Stimulated activated CD8-positive, alpha-beta memory T cell treated with anti-CD3 and anti-CD28 coated beads, Interleukin-15, amount 100 ng/mL, for 4 hours (primary cell): ENCODE measurements at places on chromosomes 12 and 14.

GRCh38 chr12:116033765-116034164, 243.7 kb downstream of the MED13L start:
- DNase-seq = no peak

DNA sequence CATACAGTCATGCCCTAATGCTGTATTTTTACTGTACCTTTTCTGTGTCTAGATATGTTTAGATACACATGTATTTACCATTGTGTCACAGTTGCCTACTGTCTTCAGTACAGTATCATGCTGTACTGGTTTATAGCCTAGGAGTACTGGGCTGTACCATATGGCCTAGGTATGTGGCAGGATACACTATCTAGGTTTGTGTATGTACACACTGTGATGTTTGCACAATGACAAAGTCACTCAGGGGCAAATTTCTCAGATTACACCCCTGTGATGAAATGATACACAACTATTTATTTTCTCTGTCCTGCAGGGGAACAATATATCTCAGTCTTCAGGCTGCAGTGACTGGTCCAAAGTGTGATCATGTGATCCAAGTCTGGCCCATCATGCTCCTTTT, 1076.1 kb downstream of the VRK1 start:
- no peak for DNase-seq

- DNase-seq = no peak
These were observed 172.2 kb downstream of the PRKD1 start for GRCh38 chr14:29755311-29756018.

DNA sequence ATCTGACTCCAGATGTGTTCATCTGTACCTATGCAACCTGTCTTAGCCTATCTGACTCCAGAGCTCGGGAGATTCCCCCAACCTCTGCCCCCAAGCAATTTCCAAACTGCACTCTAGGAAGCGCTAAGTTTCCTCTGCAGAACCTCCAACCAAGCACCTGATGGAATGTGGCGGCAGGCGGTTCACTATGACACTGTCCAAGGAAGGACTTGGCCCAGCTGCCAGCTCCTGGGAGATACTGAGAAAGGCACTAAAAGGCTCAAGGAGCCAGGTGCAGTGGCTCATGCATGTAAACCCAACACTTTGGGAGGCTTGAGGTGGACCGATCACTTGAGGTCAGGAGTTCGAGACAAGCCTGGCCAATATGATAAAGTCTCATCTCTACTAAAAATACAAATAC, 244.0 kb downstream of the BCL11B start:
- no peak for DNase-seq

- DNase-seq = no peak
These were observed 1422.3 kb downstream of the AACS start for GRCh38 chr12:126487431-126487980.

DNA sequence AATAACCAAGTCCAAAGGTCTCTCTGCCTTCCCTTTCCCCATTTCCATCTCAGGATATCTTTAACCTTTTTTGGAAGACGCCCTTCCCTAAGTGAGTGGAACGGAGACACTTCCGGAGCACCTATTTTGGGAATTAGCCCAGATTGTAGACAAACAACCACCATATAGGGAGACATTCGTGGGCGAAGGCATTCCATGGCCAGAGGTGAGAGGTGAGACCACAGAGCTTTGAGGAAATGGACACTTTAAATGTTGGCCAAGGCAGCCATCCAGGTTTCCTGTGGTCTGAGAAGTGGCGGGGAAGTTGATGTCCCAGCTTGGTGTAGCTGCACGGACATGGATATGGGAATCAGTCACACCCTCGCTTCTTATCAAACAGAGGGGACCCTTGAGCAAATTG, 69.4 kb upstream of the BDKRB2 start:
- no peak for DNase-seq

GRCh38 chr12:108571609-108572165, 9.3 kb downstream of the ISCU start:
- DNase-seq = no peak

DNA sequence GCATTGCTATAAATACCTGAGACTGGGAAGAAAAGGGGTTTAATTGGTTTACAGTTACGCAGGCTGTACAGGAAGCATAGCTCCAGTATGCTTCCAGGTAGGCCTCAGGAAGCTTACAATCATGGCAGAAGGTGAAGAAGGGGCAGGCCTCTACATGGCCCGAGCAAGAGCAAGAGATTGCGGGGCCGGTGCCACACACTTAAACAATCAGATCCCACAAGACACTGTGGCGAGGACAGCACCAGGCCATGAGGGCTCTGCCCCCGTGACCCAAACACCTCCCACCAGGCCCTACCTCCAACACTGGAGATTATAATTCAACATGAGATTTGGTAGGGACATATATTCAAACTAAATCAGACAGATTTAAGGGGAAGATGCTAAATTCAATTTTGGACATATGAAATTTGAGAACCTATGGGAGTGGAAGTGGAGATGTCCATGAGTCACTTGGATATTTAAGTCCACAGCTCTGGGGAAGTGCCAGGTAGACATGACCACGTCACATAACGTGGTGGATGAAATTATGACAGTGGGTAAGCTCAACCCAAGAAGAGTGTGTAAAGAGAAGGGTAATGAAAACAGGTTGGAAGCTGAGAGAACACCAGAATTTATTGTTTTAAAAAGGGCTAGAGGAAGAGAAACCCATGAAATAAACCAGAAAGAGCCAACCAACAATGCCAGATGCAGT, 1.5 kb upstream of the LTA4H start:
- DNase-seq = no peak

- DNase-seq = no peak
These were observed 19.4 kb upstream of the EIF5 start for GRCh38 chr14:103314496-103315277.

DNA sequence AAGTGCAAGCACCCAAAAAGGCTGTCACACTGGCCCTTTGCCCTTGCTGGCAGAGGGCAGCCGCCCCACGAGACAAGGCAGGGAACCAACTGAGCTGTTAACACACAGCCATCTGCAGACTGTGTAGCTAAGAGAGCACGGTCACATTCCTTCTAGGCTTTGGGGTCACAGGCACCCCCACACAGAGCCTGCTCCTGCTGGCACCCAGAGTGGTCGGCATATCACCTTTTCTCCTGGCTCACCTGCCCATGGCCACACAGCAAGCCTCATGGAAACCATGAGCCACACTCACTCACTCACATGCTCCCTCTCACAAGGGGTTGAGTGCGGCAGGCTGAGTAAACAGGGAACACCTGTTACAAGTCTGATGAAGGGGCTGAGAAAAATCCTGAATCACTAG, 214.5 kb downstream of the PCNX1 start:
- DNase-seq = no peak

DNA sequence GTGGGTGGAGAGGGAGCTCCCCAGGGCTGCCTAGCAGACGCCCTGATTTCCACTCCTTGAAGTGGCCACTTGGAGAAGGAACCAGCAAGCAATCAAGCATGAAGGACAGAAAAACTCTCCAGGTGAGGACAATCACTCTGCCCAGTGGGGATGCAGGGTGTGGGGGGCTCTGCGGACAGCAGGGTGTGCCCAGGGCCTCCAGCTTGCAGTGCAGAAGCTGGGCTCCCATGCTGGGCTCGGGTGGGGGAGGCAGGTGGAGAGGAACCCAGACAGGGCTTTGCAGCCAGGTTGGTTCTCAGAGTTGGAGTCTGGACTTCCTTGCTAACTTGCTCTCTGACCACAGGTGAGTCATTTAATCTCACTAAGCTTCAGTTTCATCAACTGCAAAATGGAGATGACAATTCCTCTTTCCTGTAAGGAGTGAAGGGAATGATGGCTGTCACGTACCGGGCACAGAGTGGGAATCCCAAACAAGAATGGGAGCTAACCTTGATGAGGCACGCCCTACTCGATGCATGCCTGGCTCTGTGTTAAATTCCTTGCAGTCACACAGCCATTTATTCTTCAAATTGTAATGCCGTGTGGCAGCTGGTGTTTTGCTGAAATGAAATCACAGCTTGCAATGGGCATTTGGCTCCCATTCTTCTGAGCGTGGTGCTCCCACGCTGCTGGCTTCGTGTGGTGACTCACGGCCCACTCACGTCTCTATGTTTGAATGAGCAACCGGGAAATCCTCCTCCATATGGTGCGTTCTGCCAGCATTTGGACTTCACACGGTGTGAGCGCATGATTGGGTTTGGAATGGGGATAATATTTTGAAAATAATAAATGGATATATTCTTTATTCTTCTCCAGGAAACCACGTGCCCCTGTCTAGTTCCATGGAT, 75.2 kb downstream of the PRIMA1 start:
- DNase-seq = no peak

DNA sequence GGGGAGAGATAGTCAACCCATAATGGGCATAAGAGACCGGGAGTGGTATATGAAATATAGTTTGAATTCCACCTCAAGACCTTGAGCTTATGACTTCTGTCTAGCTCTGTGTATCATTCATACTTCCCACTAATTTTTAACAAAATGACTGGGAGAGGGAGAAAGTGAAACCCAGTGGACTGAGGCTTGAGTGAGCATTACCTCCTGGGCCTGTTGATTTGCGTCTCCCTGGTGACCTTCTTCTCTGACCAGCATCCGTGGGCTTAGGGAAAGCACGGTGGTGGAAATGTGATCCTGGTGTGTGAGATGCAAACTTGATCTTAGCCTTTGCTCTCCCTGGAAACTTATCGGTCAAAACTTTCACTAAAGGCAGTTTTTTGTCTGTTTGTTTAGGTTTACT, 207.9 kb upstream of the BCL2L14 start:
- DNase-seq = no peak

GRCh38 chr14:95675486-95675885, 10.7 kb upstream of the TCL1B start:
- DNase-seq = no peak

DNA sequence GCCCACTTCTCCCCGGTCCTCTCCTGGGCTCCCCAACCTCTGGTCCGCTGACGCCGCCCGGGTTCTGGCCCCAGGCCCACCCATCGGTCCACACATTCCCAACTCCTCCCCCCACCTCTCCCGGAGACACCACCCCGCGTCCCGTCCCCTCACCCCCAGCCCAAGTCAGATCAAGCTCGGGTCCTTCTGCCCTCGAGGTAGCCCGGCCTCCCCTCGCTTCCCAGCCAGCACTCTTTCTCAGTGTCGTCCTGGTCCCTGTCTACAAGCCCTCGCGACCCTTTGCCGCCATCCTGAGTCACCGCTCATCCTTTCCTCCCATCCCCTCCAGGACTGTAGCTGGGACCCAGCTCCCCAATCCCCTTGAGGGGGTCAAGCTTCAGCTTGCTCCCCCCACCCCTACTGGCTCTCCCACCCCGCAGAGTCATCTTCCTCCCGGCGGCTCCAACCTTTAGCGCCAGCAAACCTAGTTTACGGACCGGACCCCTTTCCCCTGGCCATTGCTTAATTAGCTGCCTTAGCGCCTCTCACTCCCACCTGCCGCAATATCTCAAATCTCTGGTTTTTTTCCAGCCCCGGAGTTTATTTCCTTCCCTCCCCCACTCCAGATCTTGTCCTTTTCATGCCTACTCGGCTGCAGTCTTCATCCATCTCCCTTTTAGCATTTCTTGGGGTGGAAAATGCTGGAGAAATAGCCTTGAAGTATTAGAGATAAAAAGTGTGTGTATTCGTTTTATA, 1.1 kb downstream of the PPP4R4 start:
- no peak for DNase-seq

- DNase-seq = no peak
These were observed 34.3 kb downstream of the FGD6 start for GRCh38 chr12:95182868-95183415.

DNA sequence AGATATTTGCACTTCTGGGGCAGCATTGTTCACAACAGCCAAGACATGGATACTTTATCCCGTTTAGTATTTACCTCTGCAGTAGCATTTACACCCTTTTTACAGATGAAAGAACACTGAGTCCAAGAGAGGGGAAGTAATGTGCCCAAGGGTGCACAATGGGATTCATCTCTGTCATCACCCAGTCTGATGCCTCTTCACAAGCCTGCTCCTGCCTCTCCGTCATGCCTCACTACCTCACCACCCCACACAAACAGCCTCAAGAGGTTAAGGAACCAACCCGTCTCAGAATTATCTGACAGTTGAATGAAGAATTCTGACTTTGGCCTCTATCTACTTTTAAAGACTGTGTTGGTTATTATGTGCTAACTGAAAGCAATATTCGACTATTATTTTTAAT, 368.4 kb downstream of the ATP23 start:
- DNase-seq = no peak

GRCh38 chr12:29673346-29673745, 110.4 kb downstream of the TMTC1 start:
- no peak for DNase-seq

DNA sequence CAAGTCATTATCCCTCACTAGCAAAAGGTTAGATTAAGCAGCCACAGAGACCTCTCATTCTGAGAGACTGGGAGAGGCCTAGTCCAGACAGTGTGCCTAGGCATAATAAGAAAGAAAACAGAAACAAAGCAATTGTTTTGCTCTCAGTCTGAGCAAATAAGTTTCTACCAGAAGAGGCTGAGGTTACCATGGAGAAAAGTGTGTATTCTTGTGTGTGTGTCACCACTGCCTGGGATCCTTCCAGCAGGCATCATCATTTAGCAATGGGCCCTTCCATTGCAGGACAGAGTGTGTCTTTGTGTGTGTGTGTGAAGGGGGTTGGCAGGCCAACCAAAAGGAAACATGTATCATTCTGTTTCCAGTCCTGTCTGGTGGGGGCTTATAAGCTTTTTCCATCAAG, 3.7 kb downstream of the EFS start:
- DNase-seq = no peak

DNA sequence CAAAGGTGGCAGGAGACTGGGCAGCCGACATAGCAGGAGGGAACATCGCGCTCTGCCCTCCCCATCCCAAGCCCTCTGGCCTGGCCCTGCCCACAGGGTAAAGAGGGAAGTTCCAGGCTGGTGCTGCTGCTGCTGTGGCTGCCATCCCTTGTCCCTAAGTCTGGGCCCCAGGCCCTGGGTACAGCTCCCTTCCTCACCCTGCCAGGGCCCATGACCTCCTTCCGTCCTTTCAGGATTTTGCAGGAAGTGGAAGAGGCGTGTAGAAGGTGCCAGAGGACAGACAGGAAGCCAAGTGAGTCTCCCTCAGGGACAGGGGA, 14.7 kb upstream of the NCOR2 start:
- DNase-seq = no peak

GRCh38 chr14:68844210-68844545, 51.3 kb upstream of the ZFP36L1 start:
- no peak for DNase-seq

- DNase-seq = no peak
These were observed 19.2 kb downstream of the TAS2R7 start for GRCh38 chr12:10783252-10783651.

GRCh38 chr14:52801014-52801712, 9.8 kb upstream of the GNPNAT1 start:
- DNase-seq = no peak

GRCh38 chr12:7844116-7844515, 28.6 kb downstream of the SLC2A14 start:
- no peak for DNase-seq

GRCh38 chr14:98167705-98168104, 1104.3 kb downstream of the BCL11B start:
- no peak for DNase-seq
